Vagina (tissue), 2 donors: ENCODE measurements at places on chromosomes 4 and X. TPM values are rescaled to one million over a fixed set of nuclear protein-coding genes. Genes with fewer than 3 reads are reported as not detected.

The IQSEC2 gene
- 22.8 TPM for total RNA-seq

The CXorf66 gene
- total RNA-seq, result not detected

- DNase-seq, result no peak
Measured at GRCh38 chr4:56118055-56118454, 169.3 kb downstream of the CEP135 start.

DNA sequence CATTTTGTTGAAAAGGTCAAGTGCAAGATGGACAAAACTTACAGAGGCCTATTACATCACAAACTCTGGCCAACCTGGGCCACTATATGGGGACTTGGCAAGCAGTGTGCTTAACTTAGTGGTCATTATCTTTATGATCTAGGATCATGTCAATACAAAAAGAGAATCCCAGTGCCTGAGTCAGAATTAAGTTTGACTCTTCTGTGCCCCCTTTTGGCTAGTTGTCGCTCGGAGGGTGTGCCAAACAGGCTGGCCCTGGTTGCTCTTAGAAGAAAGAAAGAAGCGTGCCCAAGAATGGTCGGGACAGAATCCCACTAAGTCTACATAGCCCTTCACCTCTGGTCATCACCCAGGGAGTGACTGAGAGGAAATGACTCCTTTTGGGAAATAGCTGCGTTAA is 100.1 kb downstream of the EIF4E start:
- no peak for DNase-seq

DNA sequence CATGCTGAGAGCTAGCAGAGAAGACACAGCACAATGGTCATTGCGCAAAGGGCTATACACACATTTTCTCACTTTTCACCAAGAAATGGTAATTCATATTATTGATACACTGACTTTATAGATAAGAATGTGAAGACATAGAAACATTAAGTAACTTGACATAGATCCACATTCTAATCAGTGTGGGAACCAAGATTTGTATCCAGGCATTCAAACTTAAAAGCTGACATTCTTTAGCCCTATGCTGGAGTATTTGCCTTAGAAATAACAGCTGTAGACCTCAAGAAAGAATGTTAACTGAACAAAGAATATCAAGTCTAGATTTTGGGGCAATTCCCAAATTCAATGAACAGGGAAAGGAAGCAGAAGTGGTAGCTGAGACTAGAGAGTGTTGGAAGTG is 384.8 kb downstream of the IL15 start:
- DNase-seq, result no peak

- no peak for DNase-seq
Measured at GRCh38 chr4:48047896-48048295, 31.3 kb downstream of the NIPAL1 start.
